ENCODE measurements at places on chromosomes 6 and 20.

- no peak for DNase-seq
Observed at GRCh38 chr6:6377621-6378020, 57.2 kb upstream of the F13A1 start.

DNA sequence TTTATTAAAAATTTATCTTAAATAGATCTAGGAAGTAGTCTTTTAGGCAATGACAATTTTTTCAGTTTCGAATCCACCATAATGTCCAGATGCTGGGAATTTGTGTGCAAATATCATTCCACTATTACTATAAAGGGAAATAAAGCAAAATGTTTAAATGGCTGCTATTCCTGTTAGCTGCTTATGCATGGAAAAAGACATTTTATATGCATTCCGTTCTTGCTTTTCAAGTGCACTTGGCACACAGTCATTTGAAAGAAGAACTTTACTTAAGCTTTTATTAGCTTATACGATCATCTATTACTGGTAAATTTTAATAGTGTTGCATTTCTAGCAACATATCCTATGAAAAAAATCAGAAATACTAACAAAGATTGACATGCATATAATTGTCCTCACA is 42.0 kb downstream of the PRL start:
- DNase-seq, result no peak

DNA sequence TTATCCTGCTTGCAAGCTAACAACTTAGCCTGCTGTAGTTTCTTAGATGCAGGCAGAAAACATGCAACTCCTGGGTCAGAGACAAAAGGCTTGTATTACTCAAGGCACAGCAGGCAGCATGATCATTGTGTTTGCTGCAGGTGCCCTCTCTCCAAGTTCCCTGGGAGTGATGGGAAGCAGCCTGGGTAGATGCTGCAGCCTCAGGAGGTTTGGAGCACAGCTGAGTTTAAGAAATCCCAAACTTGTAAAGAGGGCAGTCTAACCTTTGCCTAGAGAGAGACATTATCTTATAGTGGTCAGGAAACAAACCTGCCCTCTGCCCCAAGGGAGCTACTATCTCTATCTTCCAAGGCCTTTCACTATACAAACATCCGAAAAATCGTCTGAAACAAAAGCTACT is 61.1 kb downstream of the PFDN4 start:
- DNase-seq, result no peak

DNA sequence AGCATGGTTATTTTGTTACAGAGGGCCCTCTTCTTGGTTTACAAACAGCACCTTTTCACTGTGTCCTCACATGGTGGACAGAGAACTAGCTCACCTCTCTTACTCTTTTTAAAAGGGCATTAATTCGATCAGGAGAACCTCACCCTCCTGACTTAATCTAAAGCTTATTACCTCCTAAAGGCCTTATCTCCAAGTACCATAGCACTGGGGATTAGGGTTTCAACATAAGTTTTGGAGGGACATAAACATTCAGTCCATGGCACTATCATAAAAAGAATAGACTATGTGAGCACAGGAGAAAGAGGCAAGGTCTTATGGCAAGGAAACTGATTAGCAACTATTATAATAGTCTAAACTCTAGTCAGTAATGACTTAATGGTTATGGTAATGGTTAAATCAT is 736.2 kb upstream of the ADGRB3 start:
- no peak for DNase-seq

DNA sequence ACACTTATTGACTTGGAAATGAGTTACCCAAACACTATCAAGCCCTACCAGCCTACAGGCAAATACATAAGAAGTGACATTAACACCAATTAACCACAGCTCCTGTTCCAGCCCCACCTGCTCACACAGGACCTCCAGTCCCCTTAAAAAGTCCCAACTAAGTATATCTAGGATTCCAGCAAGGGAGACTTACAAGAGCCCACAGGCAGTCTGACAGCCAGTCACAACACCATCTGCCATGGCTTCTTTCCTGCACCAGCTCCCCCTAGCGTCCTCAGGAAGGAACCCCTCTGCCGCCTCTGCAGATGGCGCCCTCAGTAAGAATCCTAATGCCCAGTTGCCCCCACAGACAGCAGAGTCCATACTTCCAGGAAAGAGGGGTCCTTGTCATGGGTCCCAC is 122.1 kb downstream of the HIVEP2 start:
- DNase-seq, result no peak

DNA sequence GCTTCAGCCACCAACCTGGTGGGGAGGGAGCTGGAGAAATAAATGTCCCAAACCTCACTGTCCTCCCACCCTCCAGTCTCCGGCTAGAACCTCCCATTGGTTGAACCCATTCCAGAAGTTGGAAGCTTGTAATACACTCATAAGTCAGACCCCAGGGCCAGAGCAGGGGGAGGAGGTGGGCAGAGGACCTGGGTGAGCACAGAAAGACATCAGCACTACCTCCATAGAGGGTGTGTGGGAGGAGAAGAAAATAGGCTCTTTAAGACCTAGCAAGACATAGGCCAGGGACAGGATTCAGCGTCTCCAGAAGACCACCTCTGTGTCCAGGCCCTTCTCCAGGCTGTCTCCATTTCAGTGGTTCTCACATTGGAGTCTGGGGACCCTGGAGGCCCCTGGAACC is 73.3 kb upstream of the TOP1 start:
- DNase-seq, result no peak

Data from CD4-positive, alpha-beta T cell treated with Interleukin-4 for 4 hours (primary cell).